ENCODE measurements at places on chromosomes 6 and 20.

DNA sequence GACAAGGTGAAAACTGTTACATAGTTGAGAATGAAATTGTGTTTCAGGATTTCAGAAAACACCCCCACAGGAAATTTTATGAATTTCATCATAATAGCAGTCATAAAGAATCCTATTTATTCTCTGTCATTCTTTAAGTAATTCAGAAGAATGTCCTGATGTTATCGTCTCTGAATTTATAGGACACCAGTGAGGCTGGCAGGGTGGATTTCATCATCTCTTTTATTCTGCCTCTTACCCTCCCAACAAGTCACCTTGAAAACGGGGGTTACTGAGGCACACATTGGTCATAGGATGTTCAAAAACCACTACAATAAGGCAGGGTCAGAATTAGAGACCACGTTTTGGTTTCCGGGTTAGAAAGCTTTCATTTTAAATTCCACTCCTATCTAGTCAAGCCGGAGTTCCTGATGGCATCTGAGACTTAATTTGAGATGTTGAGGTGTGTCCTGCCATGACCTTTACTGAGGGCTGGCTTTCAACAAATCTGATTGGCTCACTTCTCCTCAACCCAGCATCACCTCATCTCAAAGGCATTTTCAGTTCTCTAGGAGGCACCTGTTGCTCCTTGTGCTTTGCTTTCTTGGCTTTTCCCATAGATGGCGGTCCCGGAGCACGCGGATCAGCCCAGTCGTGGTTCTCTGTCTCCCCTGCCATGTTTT, 230.6 kb upstream of the SUPT3H start:
- no peak for DNase-seq

- DNase-seq: no peak
Measured at GRCh38 chr6:5112066-5112799, 27.1 kb downstream of the PPP1R3G start.

DNA sequence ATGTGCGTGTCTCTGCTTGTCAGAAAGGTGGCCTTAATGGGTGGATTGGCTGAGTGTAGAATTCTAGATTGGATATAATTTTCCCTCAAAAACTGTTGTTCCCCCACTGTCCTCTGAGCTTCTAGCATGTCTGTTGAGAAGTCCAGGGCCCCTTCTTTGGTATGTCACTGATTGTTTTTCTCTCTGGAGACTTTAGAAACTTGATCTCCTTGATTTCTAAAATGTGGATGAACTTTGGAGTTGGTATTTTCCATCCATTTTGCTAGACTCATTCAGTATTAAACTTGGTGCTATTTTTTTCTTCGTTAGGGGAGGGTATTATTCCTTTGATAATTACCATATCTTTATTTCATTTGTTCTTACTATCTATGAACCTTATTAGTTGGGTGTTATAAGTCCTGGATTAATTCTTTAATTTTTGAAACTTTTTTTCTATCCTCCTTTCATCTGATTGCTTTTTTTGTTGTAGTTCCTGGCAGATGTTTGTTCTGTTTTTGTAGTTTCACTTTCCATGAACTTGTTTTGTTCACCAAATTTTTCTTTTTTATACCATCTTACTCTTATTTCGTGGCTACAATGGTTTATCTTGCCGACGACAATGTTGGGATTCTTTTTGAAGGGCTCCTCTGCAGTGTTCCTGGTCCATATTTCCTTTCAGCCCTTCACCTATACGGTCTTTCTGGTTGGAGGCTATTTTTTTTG, 68.4 kb downstream of the ARID1B start:
- DNase-seq: no peak

DNA sequence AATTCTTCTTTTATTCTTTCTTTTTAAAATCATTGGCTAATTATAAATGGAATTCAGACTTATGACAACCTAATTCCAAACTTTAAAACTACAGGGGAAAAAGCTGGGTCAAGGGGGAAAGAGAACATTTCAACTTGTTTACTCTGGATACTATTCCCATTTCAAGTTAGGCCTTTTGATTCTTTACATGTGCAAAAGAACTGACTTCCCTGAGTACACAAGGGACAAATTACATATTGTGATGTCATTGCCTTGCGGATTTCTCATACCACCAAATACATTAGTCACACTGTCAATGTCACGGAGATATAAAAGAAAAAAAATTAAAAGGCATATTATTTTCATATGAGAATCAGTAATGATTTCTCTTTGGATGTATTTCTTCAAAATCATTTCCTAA, 96.5 kb upstream of the TBX18 start:
- no peak for DNase-seq

GRCh38 chr6:116144605-116145004, 18.7 kb upstream of the COL10A1 start:
- no peak for DNase-seq

DNA sequence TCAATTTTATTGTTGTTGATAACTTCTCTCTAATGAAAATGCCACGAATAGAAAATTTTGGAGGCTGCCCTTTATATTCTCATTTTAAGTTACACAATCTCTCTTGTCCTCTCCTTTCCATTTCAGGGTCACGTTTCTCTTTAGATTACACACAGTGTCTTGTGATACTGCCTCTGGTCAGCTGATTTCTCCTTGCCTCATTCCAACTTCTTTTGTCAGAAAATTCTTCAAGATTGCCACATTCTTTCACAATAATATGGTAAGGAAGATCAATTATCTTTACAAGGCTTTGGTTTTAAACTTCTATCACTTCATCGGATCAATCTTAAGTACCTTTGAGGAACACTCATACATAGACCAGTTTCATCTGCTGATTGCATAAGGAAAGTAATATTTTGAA, 370.3 kb downstream of the RFPL4B start:
- DNase-seq: no peak

- no peak for DNase-seq
Measured at GRCh38 chr6:156925026-156925425, 147.8 kb downstream of the ARID1B start.

DNA sequence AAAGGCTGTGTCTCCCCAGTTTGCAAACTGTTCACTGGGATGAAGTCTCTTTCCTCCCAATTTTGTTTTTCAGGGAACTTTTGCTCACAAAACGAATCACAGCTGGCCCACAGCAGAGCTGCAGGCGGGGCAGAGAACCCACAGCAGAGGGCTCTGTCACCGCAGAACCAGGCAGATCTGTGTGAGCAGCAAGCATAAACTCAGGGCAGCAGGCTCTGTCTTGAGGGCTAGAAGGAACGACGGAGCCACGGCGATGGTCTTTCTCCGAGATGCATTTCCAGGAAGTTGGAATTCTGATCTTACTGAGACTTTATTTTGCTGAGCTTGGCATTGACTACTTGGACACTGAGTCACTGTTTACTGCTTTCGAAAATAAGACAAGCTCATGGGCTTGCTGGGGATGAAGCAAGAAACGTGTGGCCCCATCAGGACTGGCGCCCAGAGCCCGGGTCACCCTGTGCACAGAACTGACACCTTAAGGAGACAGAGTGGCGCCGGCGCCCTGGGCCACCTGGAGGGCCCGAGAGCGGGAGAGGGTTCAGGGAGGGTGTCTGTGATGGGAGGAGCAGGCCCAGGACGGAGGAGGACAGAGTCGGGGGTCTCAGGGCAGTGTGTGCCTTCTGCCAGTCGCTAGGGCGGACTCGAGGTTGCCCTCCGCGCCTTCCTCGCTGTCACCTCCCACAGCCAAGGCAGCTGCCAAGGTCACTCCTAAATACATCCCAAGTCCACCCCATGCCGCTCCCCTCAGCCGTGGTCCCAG, 106.3 kb upstream of the NXT1 start:
- no peak for DNase-seq

DNA sequence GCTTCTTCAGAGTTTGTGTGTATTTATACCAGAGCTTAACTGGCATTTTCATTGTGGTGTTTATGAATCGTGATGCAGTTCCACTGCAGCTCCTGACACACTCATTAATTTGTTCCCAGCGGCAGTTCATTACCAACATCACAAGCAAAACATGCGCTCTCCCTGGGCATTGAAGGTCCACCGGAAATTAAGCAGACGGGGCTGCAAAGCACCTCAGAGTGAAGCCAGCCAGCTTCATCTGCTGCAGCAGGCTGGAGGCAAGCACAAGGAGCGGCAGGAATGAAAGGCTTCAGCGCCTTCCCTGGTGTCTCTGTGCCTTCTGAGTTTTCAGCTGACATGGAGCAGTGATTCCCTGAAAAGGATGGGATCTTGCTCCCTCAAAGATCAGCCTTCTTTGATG, 246.0 kb upstream of the SPTLC3 start:
- no peak for DNase-seq

DNA sequence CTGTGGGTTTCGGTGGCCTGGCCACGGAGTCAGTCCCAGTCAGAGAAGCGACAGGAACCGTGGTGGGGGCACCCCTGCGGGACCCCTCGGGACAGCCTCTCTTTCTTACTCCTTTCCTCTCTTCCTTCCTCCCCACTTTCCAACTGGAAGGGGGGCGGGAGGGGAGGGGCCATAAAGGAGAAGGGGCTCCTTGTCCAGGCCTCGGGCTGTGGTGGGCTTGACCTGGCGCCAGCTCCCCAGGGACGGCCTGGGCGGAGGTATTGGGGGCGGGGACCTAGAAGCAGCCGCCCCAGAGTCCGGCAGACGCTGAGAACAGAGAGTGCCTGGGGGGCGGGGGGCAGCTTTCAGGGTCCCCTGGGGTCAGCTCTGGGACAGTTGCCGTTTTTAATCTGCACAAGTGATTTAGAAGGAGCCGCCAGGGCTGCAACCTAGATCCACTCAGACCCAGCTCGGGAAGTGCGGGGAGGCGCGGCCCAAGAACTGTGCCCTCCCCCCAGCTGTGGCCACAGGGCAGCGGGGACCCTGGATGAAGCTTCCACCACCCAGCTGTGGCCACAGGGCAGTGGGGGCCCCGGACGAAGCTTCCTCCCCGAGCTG, 6.4 kb upstream of the ABHD16B start:
- DNase-seq: no peak

DNA sequence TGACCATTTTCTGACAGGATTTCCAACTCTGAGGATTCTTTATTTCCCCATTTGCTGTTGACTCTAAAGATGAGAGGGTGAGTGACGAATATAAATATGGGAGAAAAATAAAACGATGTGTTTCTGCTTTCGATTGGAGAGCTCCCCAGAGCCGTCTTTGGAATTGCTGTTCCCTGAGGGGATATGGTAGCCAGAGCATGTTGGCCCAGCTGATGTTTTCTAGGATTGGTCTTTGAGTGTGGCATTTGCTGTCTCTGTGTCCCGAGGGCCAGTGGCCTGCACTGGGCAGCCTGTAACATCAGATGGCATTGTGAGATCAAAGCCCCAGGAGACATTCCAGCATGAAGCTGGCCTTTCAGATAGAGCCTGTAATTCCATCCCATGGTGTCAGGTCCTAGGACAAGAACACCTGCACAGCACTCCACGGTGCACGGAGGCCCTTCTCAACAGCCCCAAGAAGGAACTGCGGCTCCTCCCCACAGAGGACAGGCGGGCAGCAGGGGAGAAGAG, 26.7 kb downstream of the PKIG start:
- no peak for DNase-seq

- DNase-seq: no peak
Measured at GRCh38 chr20:10020937-10021336, 13.8 kb upstream of the ANKEF1 start.

GRCh38 chr20:1735417-1736089, 78.0 kb upstream of the SIRPG start:
- no peak for DNase-seq

DNA sequence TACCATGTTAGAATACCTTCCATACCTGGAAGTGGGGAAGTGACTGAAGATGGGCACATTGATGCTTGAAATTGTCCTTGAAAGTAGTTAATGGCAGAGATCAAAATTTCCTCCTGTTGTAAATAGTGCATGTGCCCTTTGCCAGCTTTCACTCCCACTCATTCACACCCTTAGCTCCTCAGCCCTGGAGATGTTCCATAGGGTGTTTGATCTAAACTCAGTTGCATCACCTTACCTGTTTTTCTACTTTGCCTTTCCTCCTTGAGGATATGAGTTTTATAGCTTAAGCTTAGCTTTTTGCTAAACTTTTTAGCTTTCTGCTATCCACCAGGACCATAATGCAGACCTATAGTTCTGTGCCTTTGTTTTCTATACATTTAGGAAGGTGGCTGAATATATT, 69.0 kb downstream of the CEP57L1 start:
- DNase-seq: no peak

DNA sequence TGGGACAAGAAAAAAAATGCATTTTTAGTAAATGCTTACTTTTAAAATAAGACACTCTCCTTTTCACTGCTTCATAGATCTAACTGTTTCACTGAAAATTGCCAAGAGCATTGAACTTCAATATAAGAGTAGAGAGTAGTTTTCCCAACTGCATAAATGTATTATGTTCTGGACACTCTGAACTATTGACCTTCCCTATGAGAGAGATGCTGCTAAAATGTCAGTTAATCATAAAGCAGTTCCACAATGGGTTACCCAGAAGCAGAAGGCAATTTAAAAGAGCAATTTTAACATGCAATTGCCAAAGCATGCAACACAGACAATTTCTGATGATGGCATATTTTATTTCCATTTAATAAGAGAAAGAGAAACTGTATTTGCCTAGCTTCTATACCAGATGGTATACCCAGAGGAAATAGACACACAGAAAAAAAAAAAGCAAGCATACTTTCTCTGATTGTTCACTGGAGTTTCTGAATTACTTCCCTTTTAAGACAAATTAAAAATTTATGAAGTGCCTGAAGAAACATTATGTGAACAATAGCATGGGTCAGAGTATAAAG, 279.1 kb upstream of the THEMIS start:
- DNase-seq: no peak

- no peak for DNase-seq
Measured at GRCh38 chr20:9349249-9349648, 165.1 kb upstream of the LAMP5 start.

- DNase-seq: no peak
Measured at GRCh38 chr6:1558388-1558787, 51.3 kb upstream of the FOXC1 start.

Measured in activated T-helper 1 cell treated with anti-CD3 and anti-CD28 coated beads, Interleukin-2, amount 50 U/mL, for 16 hours (primary cell).